ENCODE measurements at places on chromosomes 4 and X.

DNA sequence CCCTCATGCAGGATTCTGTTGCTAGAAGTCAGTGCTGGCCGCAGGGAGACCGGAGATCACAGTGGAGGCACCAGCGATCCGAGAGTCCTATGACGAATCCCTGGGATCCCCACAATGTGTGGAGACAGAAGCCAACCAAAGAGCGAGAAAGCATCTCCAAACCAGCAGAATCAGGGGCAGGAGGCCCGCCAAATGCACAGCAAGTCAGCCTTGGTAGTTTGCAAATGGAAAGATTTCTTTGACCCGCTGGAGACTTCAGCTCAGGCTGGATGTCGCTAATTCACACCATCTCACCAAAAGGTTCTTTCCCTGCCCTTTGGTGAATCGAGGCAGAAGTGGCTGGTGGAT is 505 bp upstream of the PKD2 start:
- H3K4me1 ChIP-seq = peaks cover 35% of the 10 kb centered on the region
- H3K27ac ChIP-seq = peak overlapping the region; percentile 64
- DNase-seq = no peak
- peaks cover 20% of the 10 kb centered on the region for H3K27me3 ChIP-seq

GRCh38 chr4:151692821-151693673 is 67.8 kb downstream of the GATB start:
- H3K27ac ChIP-seq = no peak overlapping the region
- H3K4me1 ChIP-seq = no peaks in the 10 kb centered on the region
- peaks cover 2% of the 10 kb centered on the region for H3K36me3 ChIP-seq
- DNase-seq = no peak
- no peaks in the 10 kb centered on the region for H3K27me3 ChIP-seq

- H3K27ac ChIP-seq = peak overlapping the region; percentile 91
- no peak for DNase-seq
- H3K36me3 ChIP-seq = no peaks in the 10 kb centered on the region
- no peaks in the 10 kb centered on the region for H3K27me3 ChIP-seq
- peak overlapping the region; percentile 74 for H3K4me3 ChIP-seq
Observed at GRCh38 chrX:148381603-148382002, 118.8 kb upstream of the AFF2 start.

GRCh38 chr4:14008494-14008893 is 381.0 kb upstream of the BOD1L1 start:
- no peaks in the 10 kb centered on the region for H3K27me3 ChIP-seq
- H3K4me3 ChIP-seq = no peak overlapping the region
- DNase-seq = no peak
- H3K27ac ChIP-seq = no peak overlapping the region
- no peaks in the 10 kb centered on the region for H3K36me3 ChIP-seq
- H3K4me1 ChIP-seq = no peaks in the 10 kb centered on the region

- H3K27me3 ChIP-seq = peaks cover 14% of the 10 kb centered on the region
- DNase-seq = no peak
- no peak overlapping the region for H3K27ac ChIP-seq
- H3K4me1 ChIP-seq = peaks cover 12% of the 10 kb centered on the region
- no peaks in the 10 kb centered on the region for H3K36me3 ChIP-seq
Observed at GRCh38 chr4:138252551-138252950, 10.4 kb upstream of the SLC7A11 start.

- no peak overlapping the region for H3K4me3 ChIP-seq
- no peak overlapping the region for H3K27ac ChIP-seq
- H3K36me3 ChIP-seq = no peaks in the 10 kb centered on the region
Observed at GRCh38 chr4:155966731-155967395, 13.2 kb upstream of the CTSO start.

DNA sequence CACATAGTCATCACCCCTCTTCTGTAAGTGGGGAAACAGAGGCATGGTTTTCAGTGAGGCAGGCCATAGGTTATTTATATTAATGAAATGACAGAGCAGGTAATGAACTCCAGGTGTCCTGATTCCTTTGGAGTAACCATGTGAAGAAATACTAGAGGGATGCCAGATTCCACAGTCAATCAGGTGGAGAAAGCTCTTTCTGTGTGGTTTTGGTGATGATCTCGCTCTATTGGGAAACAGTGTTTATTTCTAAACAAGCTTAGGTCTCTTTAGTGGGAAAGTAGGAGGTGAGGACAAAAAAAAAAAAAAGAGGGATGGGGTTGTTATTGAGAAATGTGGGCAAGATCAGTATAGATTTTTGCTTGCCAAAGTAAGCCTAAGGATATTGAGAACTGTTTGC is 12.2 kb downstream of the DOCK11 start:
- H3K4me3 ChIP-seq = no peak overlapping the region
- H3K27me3 ChIP-seq = no peaks in the 10 kb centered on the region
- DNase-seq = no peak
- no peak overlapping the region for H3K27ac ChIP-seq

DNA sequence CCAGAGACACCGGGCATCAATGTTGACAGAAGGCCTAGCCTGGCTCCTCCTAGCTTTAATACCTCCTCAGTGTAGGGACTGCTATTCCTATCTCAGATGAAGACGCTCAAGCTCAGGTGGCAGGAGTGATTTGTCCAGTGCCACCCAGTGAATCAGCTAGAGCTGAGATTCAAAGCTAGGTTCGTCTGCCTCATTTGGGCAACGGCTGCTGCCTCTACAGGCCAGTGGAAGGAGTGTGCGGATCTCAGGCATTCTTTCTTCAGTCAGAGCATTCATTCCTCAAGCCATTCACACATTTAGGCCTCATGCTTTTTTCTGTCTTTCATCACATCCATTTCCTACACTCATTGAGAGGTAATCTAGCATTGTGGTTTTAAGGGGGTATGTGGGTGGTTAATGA is 7.3 kb downstream of the TSR2 start:
- H3K4me1 ChIP-seq = peaks cover 6% of the 10 kb centered on the region
- DNase-seq = no peak

DNA sequence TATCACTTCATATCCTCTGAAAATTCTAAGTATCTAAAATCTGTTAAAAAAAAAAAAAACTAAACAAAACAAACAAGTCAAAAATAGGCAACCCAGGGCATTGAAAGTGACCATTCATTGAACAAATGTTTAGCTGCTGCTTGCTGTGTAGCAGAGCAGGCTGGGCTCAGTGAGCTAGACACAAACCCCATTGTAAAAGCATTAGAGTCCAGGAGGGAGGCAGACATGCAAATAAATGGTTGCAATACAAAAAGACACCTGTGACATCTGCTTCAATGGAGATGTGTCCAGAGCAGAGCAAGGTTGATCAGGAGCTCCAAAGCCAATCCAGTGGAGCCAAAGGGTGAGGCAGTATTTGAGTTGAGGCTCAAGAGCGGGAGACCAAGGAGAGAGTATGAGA is 267.3 kb upstream of the GATB start:
- no peaks in the 10 kb centered on the region for H3K27me3 ChIP-seq
- H3K4me1 ChIP-seq = no peaks in the 10 kb centered on the region
- DNase-seq = no peak
- H3K27ac ChIP-seq = no peak overlapping the region
- peaks cover 7% of the 10 kb centered on the region for H3K36me3 ChIP-seq

GRCh38 chrX:154458954-154459778 is 1.1 kb downstream of the PLXNA3 start:
- H3K27me3 ChIP-seq = no peaks in the 10 kb centered on the region
- peak overlapping the region; percentile 83 for H3K4me3 ChIP-seq
- peak overlapping the region; percentile 48 for H3K27ac ChIP-seq
- peaks cover 7% of the 10 kb centered on the region for H3K36me3 ChIP-seq
- peaks cover 5% of the 10 kb centered on the region for H3K4me1 ChIP-seq

DNA sequence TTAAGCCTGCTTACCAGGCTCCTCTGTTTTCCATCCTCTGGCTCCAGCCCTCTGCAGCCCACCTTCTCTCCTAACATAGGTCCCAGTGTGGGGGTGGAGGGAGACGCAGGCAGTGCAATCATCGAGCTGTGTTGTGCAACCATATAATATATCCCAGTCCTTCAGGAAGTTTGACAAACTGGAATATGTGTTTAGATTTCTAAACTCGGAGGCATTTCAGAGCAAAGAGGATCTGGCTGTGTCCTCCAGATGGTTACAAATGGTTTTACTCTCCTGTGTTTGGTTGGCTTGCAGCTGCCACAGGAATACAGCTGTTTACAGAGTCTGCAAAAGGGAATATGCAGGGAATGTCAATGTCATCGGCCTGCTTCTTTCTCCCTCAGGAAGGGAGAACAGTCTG is 195.3 kb upstream of the LNX1 start:
- no peak for DNase-seq
- no peak overlapping the region for H3K4me3 ChIP-seq
- no peaks in the 10 kb centered on the region for H3K36me3 ChIP-seq
- H3K27me3 ChIP-seq = no peaks in the 10 kb centered on the region

- peak overlapping the region; percentile 99 for H3K4me3 ChIP-seq
- H3K4me1 ChIP-seq = peaks cover 86% of the 10 kb centered on the region
- peaks cover 82% of the 10 kb centered on the region for H3K36me3 ChIP-seq
- peak; percentile 63 for DNase-seq
Observed at GRCh38 chrX:2696698-2697215, 5.7 kb downstream of the CD99 start.

GRCh38 chr4:3687538-3687937 is 78.6 kb upstream of the ADRA2C start:
- no peak overlapping the region for H3K4me3 ChIP-seq
- H3K4me1 ChIP-seq = no peaks in the 10 kb centered on the region
- H3K27ac ChIP-seq = no peak overlapping the region
- DNase-seq = no peak

GRCh38 chrX:107551546-107551945 is 76.8 kb upstream of the PRPS1 start:
- peaks cover 9% of the 10 kb centered on the region for H3K4me1 ChIP-seq
- DNase-seq = no peak
- no peak overlapping the region for H3K4me3 ChIP-seq
- H3K27me3 ChIP-seq = peaks cover 4% of the 10 kb centered on the region
- H3K36me3 ChIP-seq = no peaks in the 10 kb centered on the region
- H3K27ac ChIP-seq = no peak overlapping the region

GRCh38 chrX:54171527-54172250 is 11.4 kb downstream of the FAM120C start:
- peaks cover 12% of the 10 kb centered on the region for H3K36me3 ChIP-seq
- no peaks in the 10 kb centered on the region for H3K27me3 ChIP-seq
- no peak overlapping the region for H3K4me3 ChIP-seq
- peaks cover 2% of the 10 kb centered on the region for H3K4me1 ChIP-seq
- DNase-seq = no peak

- H3K4me1 ChIP-seq = peaks cover 60% of the 10 kb centered on the region
- H3K4me3 ChIP-seq = no peak overlapping the region
- peaks cover 36% of the 10 kb centered on the region for H3K36me3 ChIP-seq
- DNase-seq = no peak
- H3K27me3 ChIP-seq = no peaks in the 10 kb centered on the region
- no peak overlapping the region for H3K27ac ChIP-seq
Observed at GRCh38 chr4:82437285-82438005, 7.1 kb downstream of the ENOPH1 start.

DNA sequence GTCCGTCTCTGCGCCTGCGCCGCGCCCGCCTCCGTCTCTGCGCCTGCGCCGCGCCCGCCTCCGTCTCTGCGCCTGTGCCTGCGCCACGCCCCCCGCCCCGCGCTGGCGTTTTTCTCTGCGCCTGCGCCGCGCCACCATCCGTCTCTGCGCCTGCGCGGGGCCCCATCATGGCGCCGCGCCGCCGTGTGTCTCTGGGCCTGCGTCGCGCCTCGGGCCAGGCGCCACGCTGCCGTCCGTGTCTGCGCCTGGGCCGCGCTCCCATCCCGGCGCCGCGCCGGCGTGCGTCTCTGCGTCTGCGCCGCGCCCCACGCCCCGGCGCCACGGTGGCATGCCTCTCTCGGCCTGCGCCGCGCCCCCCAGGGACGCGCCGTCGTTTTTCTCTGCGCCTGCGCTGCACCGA is 51.8 kb upstream of the DUX4 start:
- no peaks in the 10 kb centered on the region for H3K36me3 ChIP-seq
- no peak overlapping the region for H3K4me3 ChIP-seq
- H3K27ac ChIP-seq = no peak overlapping the region
- no peaks in the 10 kb centered on the region for H3K27me3 ChIP-seq
- H3K4me1 ChIP-seq = no peaks in the 10 kb centered on the region

DNA sequence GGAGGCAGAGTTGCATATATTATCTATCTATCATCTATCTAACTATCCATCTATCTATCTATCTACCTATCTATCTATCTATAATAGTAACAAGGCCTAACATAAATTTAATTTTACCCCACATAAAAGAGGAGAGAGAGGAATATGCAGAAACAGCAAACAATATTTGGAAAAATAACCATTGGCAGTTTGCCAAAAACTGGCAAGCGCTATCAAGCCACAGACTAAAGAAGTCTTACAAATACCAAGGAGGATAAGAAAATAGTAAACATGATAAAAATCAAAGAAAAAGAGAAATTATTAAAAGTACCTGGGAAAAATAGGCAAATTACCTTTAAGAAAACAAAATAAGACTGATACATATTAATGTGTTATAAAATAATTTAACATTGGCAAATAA is 230.8 kb downstream of the CPXCR1 start:
- H3K36me3 ChIP-seq = no peaks in the 10 kb centered on the region
- no peak overlapping the region for H3K4me3 ChIP-seq
- H3K4me1 ChIP-seq = no peaks in the 10 kb centered on the region
- no peak for DNase-seq
- no peaks in the 10 kb centered on the region for H3K27me3 ChIP-seq

DNA sequence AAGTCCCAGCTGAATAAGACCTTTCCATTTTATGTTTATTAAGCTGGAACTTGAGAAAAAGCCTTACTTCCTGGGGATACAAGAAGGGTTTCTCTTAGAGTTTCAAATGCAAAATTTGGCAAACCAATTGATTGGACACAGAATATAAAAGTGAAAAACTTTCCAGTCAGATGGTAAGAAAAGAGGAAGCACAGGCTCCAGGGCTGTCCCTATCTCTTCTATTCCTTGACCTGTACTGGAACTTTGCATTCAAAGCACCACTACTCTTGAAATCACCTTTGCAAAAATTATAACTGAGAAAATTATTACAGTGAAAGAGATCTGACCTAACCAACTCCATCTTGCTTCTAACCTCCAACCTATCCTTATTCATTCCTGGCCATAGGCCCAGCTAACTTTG is 11.7 kb downstream of the PROM1 start:
- H3K36me3 ChIP-seq = no peaks in the 10 kb centered on the region
- no peaks in the 10 kb centered on the region for H3K4me1 ChIP-seq
- no peak for DNase-seq

DNA sequence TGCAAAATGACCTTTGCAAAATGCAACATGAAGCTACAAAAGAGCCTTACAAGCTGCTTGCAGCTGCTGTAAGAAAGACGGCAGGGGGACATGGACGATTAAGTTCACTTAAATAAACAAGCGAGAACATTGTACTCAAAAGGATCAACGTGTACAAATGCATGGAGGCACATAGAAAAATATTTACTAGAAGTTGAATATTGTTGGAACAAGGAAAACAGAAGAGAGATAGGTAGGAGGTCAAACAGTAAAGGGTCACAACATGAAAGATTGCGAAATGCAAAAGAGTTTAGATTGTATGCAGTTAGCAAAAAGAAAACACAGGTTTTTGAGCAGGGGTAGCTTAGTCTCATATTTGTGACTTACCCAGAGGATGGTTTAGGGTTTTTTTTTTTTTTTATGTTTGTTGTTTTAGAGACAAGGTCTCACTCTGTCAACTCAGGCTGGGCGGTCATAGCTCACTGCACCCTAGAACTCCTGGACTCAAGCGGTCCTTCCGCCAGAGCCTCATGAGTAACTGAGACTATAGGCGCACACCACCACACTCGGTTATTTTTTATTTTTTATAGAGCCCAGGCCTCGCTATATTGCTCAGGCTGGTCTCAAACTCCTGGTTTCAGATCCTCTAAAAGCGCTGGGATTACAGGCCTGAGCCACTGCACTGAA is 1.4 kb upstream of the PHF8 start:
- H3K4me1 ChIP-seq = peaks cover 13% of the 10 kb centered on the region
- H3K36me3 ChIP-seq = peaks cover 7% of the 10 kb centered on the region
- no peak for DNase-seq
- H3K27ac ChIP-seq = peak overlapping the region; percentile 95

GRCh38 chr4:67531379-67531962 is 13.8 kb downstream of the CENPC start:
- no peak for DNase-seq
- H3K27ac ChIP-seq = peak overlapping the region; percentile 55
- no peaks in the 10 kb centered on the region for H3K27me3 ChIP-seq
- H3K4me1 ChIP-seq = peaks cover 17% of the 10 kb centered on the region

Measured in activated T-helper 1 cell treated with anti-CD3 and anti-CD28 coated beads, Interleukin-12 subunit alpha, Interleukin-12 subunit beta, Interleukin-2, Interleukin-4 antibody, amounts not matched to agents 30 ng/mL and 10 ng/mL and 1 ng/mL, durations not matched to agents 14 hours and 24 hours and 36 hours (primary cell).